ENCODE measurements at places on chromosomes 16 and 17.
A peak's percentile ranks its signal among the peaks of the same experiment; 100 is the strongest.

GRCh38 chr17:6104956-6105648 is 34.9 kb downstream of the WSCD1 start:
- no peak for DNase-seq

DNA sequence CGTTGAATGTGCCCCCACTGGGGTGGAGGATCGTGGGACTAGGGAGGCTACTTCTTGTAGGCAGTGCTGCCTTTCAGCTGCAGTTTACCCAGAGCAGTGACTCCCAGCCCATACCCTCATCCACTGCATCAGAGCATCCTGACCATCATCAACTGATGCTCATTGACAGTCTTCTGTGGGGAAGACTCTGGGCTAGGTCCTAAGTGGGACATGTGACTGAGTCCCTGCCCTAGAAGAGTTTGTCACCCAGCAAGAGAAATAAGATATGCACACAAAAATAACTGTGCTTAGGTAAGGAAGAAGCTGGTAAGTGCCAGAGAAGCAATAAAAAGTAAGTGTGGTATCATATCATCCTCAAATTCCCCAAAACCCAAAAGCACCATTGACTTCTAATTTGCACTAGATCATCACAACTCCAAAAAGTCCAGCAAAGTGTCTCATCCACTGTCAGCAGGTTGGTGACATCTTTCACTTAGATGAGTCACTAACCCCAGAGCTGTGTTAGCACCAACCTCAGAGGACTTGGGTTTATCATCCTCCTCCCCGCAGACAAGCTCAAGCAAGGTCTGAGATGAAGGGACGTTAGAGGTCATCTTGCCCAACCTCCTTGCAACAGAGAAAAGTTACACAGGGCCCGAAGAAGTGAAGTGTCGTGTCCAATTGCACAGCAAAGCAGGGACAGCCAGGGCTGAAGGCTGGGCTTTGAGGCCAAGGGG is 99.0 kb downstream of the CCDC182 start:
- DNase-seq: peak; percentile 33

DNA sequence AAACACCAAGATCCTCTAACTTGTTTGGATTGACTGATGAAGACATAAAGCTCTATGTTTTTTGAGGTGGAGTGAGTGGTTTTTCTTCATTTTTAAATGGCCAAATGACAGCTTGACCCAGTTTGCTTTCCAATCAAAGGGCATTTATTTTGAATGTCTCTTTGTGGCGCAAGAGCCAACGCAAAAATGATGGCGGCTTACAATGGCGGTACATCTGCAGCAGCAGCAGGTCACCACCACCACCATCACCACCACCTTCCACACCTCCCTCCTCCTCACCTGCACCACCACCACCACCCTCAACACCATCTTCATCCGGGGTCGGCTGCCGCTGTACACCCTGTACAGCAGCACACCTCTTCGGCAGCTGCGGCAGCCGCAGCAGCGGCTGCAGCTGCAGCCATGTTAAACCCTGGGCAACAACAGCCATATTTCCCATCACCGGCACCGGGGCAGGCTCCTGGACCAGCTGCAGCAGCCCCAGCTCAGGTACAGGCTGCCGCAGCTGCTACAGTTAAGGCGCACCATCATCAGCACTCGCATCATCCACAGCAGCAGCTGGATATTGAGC is 329 bp downstream of the NLK start:
- DNase-seq: no peak

- DNase-seq: no peak
Observed at GRCh38 chr16:56824331-56824730, 40.7 kb upstream of the SLC12A3 start.

- no peak for DNase-seq
Observed at GRCh38 chr17:65093930-65094329, 37.4 kb upstream of the GNA13 start.

DNA sequence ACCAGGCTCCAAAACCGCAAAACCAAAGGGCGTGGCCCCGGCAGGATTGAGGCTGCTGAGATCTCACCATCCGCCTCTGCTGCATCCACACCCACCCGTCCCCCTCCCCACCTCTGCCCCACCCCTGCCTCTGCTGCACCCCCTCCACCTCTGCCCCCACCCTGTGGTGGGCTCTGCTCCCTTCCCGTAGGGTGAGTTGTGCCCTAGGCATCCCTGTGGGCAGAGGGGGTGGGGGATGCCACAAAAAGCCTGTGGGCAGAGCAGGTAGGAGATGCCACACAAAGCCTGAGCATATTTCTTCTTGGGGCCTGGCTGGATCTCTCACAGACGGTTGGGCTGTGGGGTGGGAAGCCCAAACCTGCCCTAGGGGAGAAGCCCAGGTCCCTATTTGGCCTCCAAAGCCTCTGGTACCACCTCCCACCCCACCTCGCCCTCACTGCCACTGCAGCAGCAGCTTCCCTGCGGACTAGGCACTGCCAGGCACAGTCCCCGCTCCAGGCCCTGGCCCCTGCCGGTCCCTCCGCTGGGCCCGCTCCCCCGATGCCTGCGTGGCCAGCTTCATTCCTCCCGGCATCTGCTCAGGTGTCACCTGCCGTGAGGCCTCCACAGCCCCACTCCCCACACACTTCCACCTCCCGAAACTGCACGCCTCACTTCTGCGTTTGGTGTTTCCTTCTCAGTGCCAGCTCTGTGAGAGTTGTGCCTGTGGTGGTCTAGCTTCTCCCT is 11.3 kb upstream of the PABPN1L start:
- no peak for DNase-seq

DNA sequence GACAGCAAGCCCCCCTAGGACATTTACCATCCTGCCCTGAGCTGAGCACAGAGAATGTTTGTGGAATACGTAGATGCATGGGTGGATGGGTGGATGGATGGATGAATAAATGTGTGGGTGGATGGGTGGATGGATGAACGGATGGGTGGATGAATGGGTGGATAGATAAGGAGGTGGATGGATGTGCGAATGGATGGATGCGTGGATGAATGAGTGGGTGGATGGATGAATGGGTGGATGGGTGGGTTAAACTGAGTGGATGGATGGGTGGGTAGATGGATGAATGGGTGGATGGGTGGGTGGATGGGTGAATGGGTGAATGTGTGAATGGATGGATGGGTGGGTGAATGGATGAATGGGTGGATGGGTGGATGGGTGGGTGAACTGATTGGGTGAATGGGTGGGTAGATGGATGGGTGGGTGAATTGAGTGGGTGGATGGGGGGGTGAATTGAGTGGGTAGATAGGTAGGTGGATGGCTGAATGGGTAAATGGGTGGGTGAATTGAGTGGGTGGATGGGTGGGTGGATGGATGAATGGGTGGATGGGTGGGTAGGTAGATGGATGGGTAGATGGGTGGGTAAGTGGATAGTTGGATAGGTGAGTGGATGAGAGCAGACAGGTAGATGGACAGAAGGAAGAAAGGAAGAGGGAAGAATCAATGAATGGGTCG is 5.2 kb downstream of the TMC6 start:
- DNase-seq: no peak

GRCh38 chr17:73947281-73947965 is 256.1 kb upstream of the RPL38 start:
- DNase-seq: no peak

Data from activated T-cell treated with anti-CD3 and anti-CD28 coated beads, Interleukin-2, amount 50 U/mL, for 48 hours (primary cell).